ENCODE measurements at places on chromosomes 7 and 10. TPM values are rescaled to one million over a fixed set of nuclear protein-coding genes. Genes with fewer than 3 reads are reported as not detected.

Gene CNTNAP2
- 0.69 TPM for polyA plus RNA-seq

Gene AZGP1
- 10.2 TPM for polyA plus RNA-seq

Gene MALRD1
- not detected for polyA plus RNA-seq

Gene GTF2IRD2
- polyA plus RNA-seq, result 1.4 TPM

Gene NACAD
- 1.9 TPM for polyA plus RNA-seq

Gene NRG3
- polyA plus RNA-seq, result not detected

Gene IGFBP1
- polyA plus RNA-seq, result not detected

Gene LOXL4
- not detected for polyA plus RNA-seq

Gene CALHM3
- polyA plus RNA-seq, result not detected

Gene MASTL
- 4.6 TPM for polyA plus RNA-seq

Gene VWA2
- polyA plus RNA-seq, result 1.3 TPM

Gene PDZD7
- not detected for polyA plus RNA-seq

Gene OR13A1
- polyA plus RNA-seq, result 0.10 TPM

Gene BCCIP
- 46.8 TPM for polyA plus RNA-seq

Measured in sigmoid colon (tissue), 7 donors.